ENCODE measurements at places on chromosomes 16 and 17. TPM values are rescaled to one million over a fixed set of nuclear protein-coding genes. Genes with fewer than 3 reads are reported as not detected.

- no peak overlapping the region for H3K4me3 ChIP-seq
- peak; percentile 69 for DNase-seq
- no peak overlapping the region for H3K27ac ChIP-seq
Measured at GRCh38 chr17:38735161-38735997, 5.2 kb downstream of the CISD3 start.

AXIN1 gene
- 21.6 TPM for total RNA-seq

KRTAP3-2 gene
- total RNA-seq = not detected

HLF gene
- 78.7 TPM for total RNA-seq

DNA sequence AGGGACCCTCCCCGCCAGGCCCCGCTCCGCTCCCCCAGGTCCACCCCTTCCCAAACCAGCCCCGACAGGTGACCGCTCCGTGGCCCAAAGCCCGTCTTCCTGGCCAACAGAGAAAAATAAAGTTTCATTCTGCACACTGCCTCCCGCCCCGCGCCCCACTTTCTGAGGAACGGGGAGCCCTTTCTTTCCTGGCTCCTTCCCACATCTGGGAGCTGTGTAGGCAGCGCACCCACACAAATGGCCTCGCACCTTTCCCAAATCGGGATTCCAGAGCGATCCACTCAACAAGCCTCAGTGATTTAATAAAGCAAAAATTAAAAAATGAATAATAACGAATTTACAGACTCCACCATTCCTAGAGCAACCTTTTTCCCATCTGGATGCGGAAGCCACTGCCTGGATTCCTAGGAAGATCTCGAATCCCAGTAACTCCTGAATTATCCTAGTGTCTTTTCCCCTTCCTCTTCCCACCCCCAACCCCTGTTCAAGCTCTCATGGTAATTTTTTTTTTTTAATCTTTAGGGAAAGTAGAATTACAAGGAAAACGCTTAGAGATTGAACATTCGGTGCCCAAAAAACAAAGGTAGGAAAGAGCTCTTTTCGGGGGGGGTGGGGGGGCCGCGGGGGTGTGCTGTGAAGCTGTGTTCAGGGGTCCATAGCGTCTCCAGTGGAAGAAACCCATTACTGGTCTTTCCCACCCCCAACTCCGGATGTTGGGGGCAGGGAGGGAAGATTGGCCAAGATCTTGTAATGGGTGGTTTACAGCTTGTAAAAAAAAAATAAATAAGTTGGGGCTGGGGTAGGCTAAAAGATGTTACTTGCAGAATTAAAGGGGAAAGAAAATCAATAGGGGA is 1.6 kb downstream of the IGF2BP1 start:
- no peaks in the 10 kb centered on the region for H3K36me3 ChIP-seq
- peaks cover 99% of the 10 kb centered on the region for H3K27me3 ChIP-seq
- H3K27ac ChIP-seq = no peak overlapping the region
- no peak overlapping the region for H3K4me3 ChIP-seq

DNA sequence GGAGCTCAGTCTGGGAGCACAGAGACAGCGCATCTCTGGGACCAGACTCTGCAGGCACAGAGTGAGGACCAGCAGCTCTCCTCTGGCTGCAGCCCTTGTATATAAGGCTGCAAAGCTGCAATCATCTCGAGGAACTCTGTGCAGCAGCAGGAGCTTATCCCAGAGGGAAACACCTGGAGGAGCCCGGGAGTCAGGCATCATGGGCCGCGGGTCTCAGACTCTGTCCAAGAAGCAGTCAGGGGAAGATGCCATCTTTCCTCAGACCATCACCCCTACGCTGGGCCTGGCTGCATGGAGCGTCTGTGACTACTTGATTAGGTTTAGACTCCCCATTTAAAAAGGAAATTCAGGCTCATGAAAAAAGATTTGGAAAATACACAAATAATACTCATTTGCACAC is 122.0 kb downstream of the IRF8 start:
- no peaks in the 10 kb centered on the region for H3K4me1 ChIP-seq
- no peak overlapping the region for H3K4me3 ChIP-seq
- no peaks in the 10 kb centered on the region for H3K36me3 ChIP-seq
- no peak for DNase-seq

DNA sequence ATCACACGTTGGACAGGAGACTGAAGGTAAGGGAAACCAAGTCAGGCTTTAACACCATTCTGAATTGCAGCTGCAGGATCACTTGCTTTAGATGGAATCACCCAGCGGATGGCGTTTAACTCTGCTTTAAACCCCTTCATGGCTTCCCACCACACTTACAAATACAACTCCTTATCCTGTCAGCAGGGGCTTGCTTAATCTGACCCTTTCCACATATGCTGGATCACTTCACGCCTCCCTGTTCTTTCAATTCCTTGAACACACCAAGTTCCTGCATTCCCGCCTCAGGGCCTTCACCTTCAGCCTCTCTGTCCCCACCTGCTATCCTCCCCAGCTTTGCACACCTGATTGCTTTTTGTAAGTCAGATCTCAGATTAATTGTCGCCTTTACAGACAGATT is 442.2 kb downstream of the MAF start:
- DNase-seq = no peak
- H3K36me3 ChIP-seq = no peaks in the 10 kb centered on the region
- no peak overlapping the region for H3K4me3 ChIP-seq
- H3K4me1 ChIP-seq = no peaks in the 10 kb centered on the region

WFDC1 gene
- 0.77 TPM for total RNA-seq

DNA sequence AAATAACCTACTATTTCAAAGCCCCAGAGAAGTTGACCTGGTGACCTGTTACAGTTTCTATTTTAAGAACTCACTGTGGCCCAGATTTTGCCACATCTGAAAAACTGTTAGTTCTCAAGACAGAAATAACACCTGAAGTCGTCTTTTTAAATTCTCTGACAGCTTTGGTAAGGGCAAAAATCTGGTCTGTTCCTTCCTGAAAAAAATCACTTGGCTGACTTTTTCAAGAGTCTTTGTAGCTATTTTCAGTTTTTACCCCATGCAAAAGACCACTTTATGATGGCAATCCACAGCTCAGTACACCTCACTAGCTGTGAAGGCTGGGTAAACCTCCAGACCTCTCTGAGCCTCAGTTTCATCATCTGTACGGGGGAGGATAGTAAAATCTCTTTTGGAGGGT is 60.7 kb upstream of the SREBF1 start:
- no peaks in the 10 kb centered on the region for H3K27me3 ChIP-seq
- H3K27ac ChIP-seq = no peak overlapping the region
- no peaks in the 10 kb centered on the region for H3K4me1 ChIP-seq

Data from uterus (tissue), 4 donors.